ENCODE measurements at places on chromosomes 16 and 17. TPM values are rescaled to one million over a fixed set of nuclear protein-coding genes. Genes with fewer than 3 reads are reported as not detected.
A peak's percentile ranks its signal among the peaks of the same experiment; 100 is the strongest.

DNA sequence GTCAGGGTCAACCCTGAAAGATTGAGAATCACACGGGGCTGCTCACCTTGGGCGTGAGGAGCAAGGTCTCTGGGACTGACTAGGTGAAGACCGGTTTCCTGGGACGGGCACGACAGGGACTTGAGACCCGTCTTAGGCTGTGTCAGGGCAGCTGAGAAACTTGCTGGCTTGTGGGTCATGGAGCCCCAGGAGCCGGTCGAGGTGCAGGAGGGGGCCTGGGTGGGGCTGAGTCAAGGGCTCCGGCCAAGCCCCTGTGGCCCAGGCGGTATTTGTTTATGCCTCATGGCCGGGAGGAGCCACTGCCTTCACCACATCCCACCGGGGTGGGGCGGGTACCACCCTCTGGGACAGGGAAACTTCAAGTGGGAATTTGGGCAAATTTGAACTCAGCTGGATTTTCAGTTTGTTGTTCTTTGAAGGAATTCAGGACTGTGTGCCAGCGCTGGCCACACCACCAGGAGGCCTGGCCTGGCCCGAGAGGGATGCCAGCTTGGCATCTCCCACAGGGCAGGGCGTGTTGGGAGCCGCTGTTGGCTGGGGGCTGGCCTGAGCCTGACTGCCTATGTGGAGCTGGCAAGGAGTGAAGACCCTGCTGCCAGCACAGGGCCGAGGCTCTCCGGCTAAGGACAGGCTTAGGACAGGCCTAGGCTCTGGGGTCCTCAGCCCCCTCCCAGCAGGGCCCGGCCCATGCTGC is 116.1 kb downstream of the METRNL start:
- DNase-seq, result peak; percentile 6

- no peak for DNase-seq
These were observed 5.0 kb upstream of the TRAF4 start for GRCh38 chr17:28738680-28739384.

DNA sequence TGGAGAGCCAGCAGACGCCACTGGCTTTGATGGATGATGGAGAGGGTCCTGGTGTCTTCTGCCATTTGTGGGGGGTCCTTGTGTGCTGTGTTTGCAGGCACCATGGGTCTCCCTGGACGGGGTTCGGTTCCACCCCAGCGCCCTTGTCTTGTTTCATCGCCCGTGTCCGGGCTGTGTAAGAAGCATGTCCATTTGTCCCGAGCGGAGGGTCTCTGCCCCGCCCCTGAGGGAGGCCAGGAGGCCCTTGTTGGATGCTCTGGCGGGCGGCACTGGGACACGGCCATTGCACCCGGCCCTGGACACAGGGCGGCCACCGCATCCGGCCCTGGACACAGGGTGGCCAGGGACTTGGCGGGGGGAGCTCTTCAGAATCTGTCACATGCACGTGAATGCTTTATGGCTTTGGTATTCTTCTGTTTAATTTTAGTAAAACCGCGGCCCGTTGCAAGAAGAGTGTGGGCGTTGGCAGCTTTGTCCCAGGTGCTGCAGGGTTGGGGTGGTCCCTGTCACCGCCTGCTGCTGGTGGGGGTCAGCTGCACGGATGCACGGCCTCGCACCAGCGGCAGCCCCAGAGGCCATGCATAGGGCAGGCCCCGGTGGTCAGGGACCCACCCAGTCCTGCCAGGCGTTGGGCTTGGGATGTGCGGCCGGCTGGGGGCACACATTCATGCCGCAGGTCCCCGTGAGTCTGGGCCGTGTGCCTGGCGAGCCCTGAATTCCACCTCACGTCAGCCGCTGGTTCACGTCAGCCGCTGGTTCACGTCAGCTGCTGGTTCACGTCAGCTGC is 21.0 kb upstream of the ZNF750 start:
- DNase-seq, result no peak

DNA sequence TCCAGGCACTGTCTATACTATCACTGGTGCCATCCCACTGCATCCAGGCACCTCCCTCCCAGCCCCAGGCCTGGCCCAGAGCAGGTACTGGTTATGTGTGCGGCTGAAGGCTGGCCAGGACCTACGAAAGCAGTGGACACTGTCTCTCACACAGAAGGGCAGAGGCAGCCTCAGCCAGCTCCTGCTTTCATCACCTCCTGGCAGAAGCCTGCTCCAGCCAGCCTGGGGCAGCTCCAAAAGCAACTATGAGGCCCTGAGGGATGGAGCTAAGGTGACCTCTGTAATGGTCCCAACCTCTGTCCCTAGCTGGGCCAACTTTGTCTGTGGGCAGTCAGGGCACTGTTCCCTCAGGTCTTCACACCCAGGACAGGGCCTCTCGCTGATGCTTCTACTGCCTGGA is 18.8 kb downstream of the HSD11B2 start:
- no peak for DNase-seq

- DNase-seq, result no peak
These were observed 30.5 kb downstream of the CYTH1 start for GRCh38 chr17:78751447-78752161.

- peak; percentile 28 for DNase-seq
These were observed 17.3 kb downstream of the COTL1 start for GRCh38 chr16:84600343-84601229.

GRCh38 chr17:80961541-80962330 is 29.9 kb upstream of the CHMP6 start:
- DNase-seq, result no peak

DNA sequence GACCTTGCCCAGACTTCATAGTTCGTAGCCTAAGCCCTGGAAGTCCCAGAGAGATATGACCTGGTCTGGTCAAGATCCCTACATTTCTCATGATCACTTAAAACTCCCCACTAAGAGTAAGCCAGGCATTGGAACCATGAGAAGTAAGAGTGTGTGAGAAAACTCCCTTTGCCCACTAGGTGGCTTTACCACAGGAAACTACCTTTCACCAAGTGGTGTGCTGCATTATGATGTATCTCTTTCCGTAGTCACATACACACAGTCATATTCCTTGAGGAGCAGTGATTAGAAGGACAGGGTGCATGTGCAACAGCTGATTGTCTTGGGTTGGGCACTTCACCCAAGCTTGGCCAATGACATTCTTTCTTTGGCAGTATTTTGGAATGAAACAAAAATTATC is 639.3 kb downstream of the KCNJ2 start:
- DNase-seq, result no peak

GRCh38 chr17:20203761-20204263 is 194.7 kb downstream of the SPECC1 start:
- DNase-seq, result no peak

GRCh38 chr17:6279659-6280058 is 155.3 kb downstream of the AIPL1 start:
- DNase-seq, result no peak

- no peak for DNase-seq
These were observed 31.5 kb upstream of the CDH5 start for GRCh38 chr16:66334853-66335574.

The PTX4 gene
- not detected for total RNA-seq

The KCNH6 gene
- total RNA-seq, result not detected

The SPNS3 gene
- 3.3 TPM for total RNA-seq

The OR3A3 gene
- total RNA-seq, result not detected
